Activated naive CD8-positive, alpha-beta T cell treated with anti-CD3 and anti-CD28 coated beads, Interleukin-2, amount 50 U/mL, for 24 hours (primary cell): ENCODE measurements at places on chromosomes 12 and 14.

- no peak for DNase-seq
These were observed 22.0 kb downstream of the GALC start for GRCh38 chr14:87971010-87971409.

DNA sequence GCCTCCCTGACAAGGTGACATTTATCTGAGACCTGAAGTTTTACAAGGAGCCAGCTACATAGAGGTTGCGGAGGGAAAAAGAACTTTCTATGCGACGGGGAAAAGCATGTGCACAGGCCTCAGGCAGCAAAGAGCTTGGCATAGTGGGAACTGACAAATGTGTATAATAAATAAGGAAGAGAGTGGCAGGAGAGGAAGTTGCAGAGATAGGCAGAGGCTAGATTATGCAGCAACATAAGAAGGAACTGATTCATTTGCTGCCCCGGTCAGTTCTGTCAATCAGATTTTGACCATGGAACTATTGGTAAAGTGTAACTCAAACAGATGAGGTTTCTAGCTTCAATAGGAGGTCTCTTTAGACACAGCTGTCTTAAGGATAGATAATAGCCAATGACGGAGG is 33.7 kb upstream of the RIC8B start:
- DNase-seq, result no peak

DNA sequence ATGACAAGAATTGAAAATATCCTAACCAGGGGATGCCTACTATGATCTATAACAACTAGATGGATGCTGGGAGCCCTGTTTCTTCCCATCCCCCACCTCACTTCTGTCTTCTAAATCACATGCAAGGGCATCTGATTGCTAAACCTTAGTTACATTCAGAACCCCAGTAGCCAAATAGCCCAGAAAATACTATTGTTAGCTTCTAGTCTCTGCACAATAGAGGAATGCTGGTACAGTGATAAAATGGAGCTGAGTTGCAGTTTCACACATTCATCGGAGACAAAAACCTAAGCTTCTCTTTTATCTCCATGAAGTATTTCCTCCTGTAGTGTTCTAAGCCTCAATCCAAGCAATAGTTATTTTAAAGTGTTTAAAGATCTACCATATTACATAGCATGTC is 942.9 kb downstream of the RPS29 start:
- no peak for DNase-seq

DNA sequence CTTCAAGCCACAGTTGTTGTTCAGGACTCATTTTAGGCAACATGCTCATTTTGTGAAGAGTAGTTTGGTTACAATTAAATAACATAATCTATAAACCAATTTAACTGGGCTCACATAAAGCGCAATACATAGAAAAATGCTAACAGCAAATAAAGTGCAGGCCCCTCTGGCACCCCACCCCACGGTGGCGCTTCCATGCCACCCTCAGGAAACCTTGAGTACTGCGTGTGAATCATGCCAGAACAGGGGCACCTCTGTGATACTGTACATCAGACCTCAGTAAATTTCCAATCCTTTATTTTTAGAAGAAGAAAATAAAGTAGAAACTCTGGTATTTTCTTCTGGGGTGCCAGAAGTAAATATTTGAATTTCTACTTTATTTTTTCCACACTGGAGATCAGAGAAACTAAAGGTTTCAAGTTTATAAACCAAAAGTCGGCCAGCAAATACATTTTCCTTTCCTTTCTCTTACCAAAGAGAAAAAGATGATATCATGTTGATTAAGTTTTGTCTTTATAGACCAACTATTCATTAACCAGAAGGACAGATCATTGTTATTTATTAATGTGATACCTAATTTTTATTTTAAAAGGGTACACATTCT is 316.8 kb downstream of the PAWR start:
- peak; percentile 18 for DNase-seq

- no peak for DNase-seq
These were observed 2.3 kb downstream of the KRT5 start for GRCh38 chr12:52517888-52518287.

DNA sequence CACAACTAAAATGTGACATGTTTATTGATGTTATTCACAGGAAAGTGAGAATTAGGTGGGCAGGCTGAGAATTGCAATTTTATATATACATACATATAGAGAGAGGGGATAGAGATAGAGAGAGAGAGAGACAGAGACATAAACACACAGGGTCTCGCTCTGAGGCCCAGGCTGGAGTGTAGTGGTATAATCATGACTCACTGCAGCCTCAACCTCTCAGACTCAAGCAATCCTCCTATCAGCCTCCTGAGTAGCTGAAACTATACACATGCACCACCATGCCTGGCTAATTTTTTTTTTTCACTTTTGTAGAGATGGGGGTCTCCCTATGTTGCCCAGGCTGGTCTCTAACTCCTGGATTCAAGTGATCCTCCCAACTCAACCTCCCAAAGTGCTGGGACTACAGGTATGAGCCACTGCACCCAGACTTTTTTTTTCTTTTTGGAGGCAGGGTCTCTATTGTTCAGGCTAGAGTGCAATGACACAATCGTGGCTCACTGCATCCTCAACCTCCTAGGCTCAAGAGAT is 49.1 kb downstream of the R3HDM2 start:
- no peak for DNase-seq

DNA sequence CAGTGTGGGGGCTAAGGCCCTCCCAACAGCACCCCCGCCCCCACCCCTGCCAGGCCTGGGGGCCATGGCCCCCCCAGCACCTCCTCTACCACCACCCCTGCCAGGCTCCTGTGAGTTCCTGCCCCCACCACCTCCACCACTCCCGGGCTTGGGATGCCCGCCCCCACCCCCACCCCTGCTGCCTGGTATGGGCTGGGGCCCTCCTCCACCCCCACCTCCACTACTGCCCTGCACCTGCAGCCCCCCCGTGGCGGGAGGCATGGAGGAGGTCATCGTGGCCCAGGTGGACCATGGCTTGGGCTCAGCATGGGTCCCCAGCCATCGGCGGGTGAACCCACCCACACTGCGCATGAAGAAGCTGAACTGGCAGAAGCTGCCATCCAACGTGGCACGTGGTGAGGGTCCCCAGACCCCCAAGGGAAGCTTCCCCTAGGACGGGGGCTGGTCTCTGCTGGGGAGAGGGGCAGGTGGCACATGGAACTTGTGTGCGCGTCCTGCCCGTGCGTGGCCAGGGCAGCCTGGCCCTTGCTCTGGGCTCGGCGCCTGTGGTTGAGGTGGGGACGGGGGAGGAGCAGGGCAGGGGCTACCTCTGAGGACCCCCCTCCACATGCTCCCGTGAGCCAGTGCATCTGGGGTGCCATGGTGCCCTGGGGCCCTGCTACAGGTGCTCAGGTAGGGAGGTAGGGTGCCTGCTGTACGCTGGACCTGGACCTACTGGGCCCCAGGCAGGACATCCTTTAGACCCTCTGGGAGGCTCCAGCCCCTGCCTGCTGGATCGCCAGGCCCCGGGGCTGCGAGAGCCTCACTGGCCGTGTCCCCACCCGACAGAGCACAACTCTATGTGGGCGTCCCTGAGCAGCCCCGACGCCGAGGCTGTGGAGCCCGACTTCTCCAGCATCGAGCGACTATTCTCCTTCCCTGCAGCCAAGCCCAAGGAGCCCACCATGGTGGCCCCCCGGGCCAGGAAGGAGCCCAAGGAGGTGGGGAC is 16.1 kb upstream of the ADSS1 start:
- no peak for DNase-seq

GRCh38 chr14:39957987-39958386 is 525.8 kb upstream of the FBXO33 start:
- no peak for DNase-seq

DNA sequence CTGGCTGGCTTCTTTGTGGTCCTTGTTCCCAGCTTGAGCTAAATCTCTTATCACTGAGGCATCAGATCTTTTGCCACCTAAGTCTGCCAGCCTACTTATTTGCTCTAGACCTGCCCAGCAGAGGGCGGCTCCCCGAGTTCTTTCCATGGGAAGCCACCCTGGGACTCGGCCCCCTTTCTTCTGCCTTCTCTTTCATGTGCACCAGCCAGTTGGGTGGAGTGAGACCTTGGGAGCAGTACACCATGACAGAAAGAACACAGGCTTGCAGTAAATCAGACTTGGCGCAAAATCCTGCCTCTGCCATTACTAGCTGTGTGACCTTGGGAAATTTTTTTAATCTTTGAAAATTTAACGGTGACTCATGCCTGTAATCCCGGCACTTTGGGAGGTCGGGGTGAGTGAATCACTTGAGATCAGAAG is 7.4 kb downstream of the SMAGP start:
- no peak for DNase-seq

DNA sequence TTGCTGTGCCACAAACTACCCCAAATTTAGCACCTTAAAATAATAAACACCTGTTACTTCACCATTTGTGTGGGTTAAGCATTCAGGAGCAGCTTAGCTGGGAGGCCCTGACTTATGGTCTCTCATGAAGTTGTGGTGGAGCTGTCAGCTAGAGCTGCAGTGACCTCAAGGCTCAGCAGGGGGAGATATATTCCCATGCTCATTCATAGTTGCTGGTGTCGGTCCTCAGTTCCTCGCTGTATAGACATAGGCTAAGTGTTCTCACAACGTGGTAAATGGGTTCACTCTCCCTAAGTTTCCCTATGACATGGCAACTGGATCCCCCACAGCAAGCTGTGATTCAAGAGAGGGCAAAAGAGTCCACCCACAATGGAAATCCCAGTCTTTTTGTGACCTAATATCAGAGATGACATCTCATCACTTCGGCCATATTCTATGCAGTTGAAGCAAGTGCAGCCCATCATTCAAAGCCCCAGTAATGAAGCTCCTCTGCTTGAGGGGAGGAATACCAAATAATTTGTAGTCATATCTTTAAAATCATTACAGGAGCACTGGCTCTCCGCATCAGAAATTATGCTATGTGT is 41.1 kb downstream of the PRB3 start:
- DNase-seq, result peak; percentile 33
